Fibroblast of skin of left quadriceps (primary cell): ENCODE measurements at places on chromosomes 2 and 18.

DNA sequence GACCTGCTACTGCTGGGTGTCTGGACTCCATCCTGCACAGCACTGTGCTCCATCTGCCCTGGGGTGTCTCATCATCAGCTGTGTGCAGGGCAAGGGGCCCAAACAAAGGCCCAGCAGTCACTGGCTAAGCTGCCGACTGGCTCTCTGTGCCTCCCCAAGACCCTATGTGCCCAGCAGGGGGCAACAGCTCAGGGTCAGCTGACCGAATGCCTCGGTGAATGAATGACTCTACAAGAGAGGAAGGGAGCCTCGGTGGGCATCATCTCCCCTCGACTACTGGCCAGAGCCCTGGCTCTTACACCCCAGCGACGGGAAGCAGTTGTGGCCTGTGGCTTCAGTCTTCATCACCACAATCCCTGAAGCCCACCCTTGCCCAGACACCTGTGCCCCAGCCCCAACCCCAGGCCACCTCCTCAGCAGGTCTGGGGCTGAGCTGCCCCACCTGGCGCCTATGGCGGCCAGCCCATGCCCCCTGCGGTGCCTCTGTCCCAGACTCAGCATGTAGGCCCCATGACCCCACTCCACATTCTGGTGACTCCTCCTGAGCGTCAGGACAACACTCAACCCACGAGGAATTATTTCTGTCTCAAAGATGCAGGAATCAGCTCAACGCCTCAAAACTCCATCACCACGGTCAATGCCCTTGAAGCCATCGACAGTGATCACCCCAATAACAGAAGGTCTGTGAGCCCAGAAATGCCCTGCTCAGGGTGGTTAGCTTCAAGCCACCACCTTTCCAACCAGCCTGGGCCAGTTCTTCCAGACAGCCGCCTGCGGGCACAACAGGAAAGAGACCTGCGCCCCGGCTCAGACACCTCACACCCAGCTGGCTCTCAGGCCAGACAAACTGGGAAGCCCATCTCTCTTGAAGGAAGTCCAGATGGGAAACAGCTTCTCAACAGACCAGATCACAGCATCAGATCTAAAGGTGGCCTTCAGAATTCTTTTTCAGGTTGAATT, 1.6 kb upstream of the GPR17 start:
- no peak for DNase-seq

DNA sequence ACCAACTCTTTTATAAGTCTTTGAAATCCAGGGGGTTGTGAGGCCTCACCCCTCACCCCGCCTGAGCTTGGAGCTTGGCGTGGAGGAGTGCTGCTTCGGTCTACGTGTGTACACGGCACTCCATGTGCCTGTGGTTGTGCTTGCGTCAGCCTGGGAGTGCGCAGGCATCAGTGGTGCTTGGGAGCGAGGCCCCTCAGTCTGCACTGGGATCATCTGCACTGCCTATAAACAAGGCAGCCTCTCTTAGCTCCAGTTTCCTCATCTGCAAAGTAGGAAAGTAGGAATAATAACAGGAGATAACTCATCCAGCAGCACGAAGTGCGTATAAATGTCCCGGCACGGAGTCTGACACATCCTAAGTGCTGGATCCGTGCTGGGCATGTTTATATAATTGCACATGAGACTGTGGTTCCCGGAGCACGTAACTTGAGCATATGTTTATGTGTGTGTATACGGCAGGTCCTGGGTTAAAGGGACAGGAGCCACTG, 1.2 kb downstream of the GYPC start:
- peak; percentile 83 for DNase-seq

- no peak for DNase-seq
Measured at GRCh38 chr2:19747310-19748072, 154.3 kb downstream of the TTC32 start.

DNA sequence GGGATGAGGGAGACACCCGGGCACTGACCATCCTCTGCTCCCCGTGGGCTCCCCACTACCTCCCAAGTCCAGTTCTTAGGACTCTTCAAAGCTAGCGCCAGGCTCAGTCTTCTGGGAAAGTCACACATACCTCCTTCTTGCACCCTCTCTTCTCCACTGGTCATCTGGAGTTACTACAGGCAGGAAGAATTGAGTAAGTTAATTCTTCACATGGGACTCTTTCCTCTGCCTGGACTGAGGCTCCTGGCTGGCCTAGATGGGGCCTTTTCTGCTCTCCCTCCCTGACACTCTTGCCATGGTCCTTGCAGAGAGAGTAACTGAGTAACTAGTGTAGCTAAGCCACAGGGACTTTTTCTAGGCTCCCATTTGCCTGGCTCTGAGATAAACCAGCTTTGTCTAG, 96.5 kb upstream of the CELF4 start:
- no peak for DNase-seq

GRCh38 chr18:79694895-79695213, 15.3 kb downstream of the CTDP1 start:
- no peak for DNase-seq

DNA sequence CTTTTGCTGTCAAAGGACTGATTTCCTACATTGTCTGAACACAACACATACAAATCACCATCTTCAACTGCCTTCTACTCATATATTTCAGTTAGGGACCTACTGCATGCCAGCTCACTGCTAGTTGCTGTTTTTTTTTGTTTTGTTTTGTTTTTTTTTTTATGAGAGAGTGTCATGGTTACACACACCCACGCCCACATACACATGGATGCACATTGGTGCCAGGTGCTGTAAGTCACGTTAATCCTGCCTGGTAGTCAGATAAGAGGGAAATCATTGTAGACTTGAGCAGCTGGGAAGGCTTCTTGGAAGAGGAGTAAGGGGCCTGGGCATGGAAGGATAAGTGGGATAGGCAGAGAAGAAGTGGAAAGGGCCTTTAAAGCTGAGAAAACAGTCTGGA, 209.9 kb downstream of the TDRD15 start:
- DNase-seq, result no peak

- no peak for DNase-seq
Measured at GRCh38 chr2:190627448-190628412, 21.2 kb upstream of the NAB1 start.

DNA sequence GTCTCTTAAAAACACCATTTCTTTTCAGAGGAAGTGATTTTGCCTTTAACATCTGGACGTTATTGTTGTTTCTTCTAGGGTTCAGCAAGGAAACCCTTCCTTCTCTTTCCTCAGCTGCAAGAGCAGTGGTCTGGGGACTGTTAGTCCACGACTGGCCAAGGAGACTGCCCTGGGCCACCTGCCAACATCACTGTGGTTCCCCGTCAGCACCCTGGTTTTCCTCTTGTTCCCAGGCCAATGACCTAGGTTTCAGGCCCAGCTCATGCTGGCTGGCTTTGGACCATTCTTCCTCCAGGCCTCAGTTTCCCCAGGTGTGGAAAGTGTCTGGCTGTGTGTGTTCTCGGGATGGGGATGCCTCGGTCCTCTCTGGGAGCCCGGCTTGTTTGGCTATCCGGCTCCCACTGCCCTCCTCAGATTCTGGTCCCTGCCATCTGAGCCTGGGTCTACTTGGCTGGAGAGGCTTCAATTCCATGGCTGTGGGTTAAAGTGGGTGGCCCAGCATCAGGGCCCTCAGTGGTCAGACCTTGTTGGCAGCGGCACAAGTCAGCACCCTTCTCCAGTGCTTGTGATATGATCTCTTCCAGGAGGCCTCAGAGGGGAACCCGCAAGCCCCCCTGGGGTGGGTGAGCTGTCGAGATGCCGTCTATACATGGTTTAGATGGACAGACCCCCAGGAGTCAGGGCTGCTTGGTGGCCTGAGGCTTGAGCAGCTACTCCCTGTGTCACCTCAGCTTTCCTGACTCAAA, 234.3 kb upstream of the HS6ST1 start:
- no peak for DNase-seq

GRCh38 chr2:105114551-105114950, 76.7 kb downstream of the MRPS9 start:
- DNase-seq, result peak; percentile 47

GRCh38 chr2:65662654-65663432, 230.4 kb upstream of the SPRED2 start:
- DNase-seq, result peak; percentile 98
